ENCODE measurements at places on chromosomes 1 and 21. TPM values are rescaled to one million over a fixed set of nuclear protein-coding genes. Genes with fewer than 3 reads are reported as not detected.
A peak's percentile ranks its signal among the peaks of the same experiment; 100 is the strongest.

GBP2 gene
- 2.2 TPM for total RNA-seq

PLEKHN1 gene
- total RNA-seq = 7.9 TPM

LMX1A gene
- not detected for total RNA-seq

AMY1A gene
- not detected for total RNA-seq

DNA sequence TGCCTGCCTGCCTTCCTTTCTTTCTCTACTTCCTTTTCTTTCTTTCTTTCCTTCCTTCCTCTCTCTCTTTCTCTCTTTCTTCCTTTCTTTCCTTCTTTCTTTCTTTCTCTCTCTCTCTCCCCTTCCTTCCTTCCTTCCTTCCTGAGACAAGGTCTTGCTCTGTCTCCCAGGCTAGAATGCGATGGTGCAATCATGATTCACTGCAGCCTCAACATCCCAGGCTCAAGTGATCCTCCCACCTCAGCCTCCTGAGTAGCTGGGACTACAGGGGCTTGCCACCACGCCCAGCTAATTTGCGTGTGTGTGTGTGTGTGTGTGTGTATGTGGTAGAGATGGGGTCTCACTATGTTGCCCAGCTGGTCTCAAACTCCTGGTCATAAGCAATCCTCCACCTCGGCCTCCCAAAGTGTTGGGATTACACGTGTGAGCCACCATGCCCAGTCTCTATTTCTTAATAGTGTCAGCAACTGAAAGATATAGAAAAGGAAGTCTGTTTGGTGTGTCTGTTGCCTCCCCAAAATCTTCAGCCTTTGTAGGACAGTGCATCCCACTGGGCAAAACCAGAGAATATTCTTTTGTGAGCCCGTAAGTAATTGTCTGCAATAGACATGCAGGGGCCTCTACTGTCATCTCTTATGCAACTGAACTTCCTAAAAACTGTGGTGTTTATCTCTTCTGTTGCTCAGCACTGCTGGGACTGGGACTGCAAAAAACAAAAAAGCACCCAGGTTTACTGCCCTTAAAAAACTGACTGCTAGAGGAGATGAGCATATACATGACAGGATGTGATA is 20.9 kb upstream of the RAB4A start:
- peak overlapping the region; percentile 4 for H3K27ac ChIP-seq
- H3K4me3 ChIP-seq = no peak overlapping the region
- H3K4me1 ChIP-seq = peaks cover 36% of the 10 kb centered on the region
- no peaks in the 10 kb centered on the region for H3K27me3 ChIP-seq

DNA sequence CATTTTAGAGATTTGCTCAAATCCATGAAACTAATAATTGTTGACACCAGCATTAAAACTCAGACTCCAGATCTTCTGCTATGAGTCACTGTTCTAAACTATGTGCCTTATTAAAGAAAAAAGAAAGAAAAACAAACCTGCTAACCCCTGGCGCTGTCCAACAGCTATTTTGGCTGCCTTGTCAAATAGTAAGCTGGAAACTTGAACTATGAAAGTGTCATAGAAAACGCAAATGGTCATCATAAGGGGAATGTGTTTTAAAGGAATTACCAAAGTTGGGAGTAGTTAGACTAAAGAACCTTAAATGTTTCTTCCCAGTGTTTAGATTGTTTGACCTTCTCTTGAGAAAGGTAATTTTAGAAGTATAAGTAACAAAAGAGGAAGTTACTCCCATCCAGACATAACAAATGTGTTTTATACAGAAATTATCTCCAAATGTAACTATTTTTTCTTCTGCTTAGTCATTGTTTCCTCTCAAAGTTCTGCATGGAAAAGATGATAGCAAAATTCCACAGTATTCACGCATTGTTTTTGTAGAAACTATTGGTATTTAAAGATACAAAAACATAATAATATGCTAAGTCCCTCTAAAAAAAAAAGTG is 272.4 kb downstream of the TPR start:
- H3K27me3 ChIP-seq = no peaks in the 10 kb centered on the region
- peak; percentile 75 for DNase-seq
- H3K36me3 ChIP-seq = no peaks in the 10 kb centered on the region
- H3K4me3 ChIP-seq = no peak overlapping the region
- no peak overlapping the region for H3K27ac ChIP-seq

- peak overlapping the region; percentile 95 for H3K27ac ChIP-seq
- no peaks in the 10 kb centered on the region for H3K27me3 ChIP-seq
- H3K4me1 ChIP-seq = peaks cover 31% of the 10 kb centered on the region
- DNase-seq = no peak
- H3K36me3 ChIP-seq = peaks cover 44% of the 10 kb centered on the region
- H3K4me3 ChIP-seq = peak overlapping the region; percentile 99
Observed at GRCh38 chr1:228143480-228144192, 3.6 kb downstream of the GUK1 start.

- no peaks in the 10 kb centered on the region for H3K27me3 ChIP-seq
- peak; percentile 30 for DNase-seq
- H3K27ac ChIP-seq = peak overlapping the region; percentile 14
- peak overlapping the region; percentile 94 for H3K4me3 ChIP-seq
- H3K4me1 ChIP-seq = peaks cover 6% of the 10 kb centered on the region
- H3K36me3 ChIP-seq = peaks cover 7% of the 10 kb centered on the region
Observed at GRCh38 chr1:109040989-109041620, 797 bp downstream of the WDR47 start.

DNA sequence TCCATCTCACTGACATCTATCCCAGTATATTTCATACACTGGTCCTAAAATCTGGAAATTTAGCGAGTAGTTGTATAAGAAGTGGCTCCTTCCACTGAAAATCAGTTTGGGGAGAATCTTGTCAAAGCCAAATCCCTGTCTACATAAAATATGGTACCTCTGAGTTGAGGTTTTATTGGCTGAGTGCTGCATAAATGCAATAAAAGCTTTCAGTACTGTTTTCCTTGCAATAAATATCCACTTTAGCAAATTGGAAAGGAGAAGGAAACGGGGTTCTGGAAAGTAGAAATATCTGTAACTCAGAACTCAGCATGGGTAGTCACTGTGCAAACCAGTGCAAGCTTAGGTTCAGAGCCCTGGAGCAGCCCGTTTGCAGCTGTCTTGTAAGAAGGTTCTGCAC is 580.2 kb downstream of the SMYD3 start:
- no peak overlapping the region for H3K4me3 ChIP-seq
- peaks cover 6% of the 10 kb centered on the region for H3K36me3 ChIP-seq
- no peaks in the 10 kb centered on the region for H3K27me3 ChIP-seq
- DNase-seq = no peak

All from MCF 10A (cell line).